Neural crest cell (in vitro differentiated cells): ENCODE measurements at places on chromosomes 6 and 20.

- H3K27me3 ChIP-seq = peaks cover 6% of the 10 kb centered on the region
- no peak overlapping the region for H3K4me3 ChIP-seq
- H3K36me3 ChIP-seq = peaks cover 13% of the 10 kb centered on the region
- no peak overlapping the region for H3K27ac ChIP-seq
- H3K4me1 ChIP-seq = peaks cover 17% of the 10 kb centered on the region
Measured at GRCh38 chr6:586553-586952, 70.3 kb downstream of the HUS1B start.

DNA sequence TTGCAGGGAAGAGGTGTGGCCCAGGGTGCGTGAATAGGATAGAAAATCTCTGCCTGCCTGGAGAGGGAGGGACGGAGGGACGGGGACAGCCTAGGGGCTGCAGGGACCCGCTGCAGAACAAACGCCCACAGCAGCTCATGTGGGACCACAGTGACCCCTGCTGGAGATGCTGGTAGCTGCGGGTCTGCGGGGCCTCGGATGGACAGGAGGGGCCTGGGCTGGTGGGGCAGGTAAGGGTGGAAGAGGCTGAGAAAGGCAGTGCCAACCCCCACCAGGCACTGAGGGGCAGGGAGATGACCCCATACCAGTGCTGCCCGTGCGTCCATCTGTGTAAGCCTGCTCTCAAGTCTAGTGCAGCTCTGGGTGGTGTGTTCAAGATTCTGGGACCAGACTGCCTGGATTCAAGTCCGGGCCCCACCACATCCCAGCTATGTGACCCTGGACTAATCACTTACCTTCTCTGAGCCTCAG lies 39.4 kb downstream of the KIAA1755 start:
- DNase-seq = peak; percentile 96
- no peak overlapping the region for H3K4me3 ChIP-seq
- peaks cover 16% of the 10 kb centered on the region for H3K4me1 ChIP-seq
- no peaks in the 10 kb centered on the region for H3K27me3 ChIP-seq
- H3K27ac ChIP-seq = no peak overlapping the region

GRCh38 chr20:63738687-63739129 lies 868 bp upstream of the SLC2A4RG start:
- DNase-seq = peak; percentile 45
- H3K4me3 ChIP-seq = no peak overlapping the region
- H3K27ac ChIP-seq = no peak overlapping the region
- no peaks in the 10 kb centered on the region for H3K4me1 ChIP-seq

GRCh38 chr6:3138341-3138740 lies 19.0 kb downstream of the TUBB2A start:
- no peak overlapping the region for H3K4me3 ChIP-seq
- H3K36me3 ChIP-seq = peaks cover 22% of the 10 kb centered on the region
- DNase-seq = no peak
- H3K27me3 ChIP-seq = no peaks in the 10 kb centered on the region

DNA sequence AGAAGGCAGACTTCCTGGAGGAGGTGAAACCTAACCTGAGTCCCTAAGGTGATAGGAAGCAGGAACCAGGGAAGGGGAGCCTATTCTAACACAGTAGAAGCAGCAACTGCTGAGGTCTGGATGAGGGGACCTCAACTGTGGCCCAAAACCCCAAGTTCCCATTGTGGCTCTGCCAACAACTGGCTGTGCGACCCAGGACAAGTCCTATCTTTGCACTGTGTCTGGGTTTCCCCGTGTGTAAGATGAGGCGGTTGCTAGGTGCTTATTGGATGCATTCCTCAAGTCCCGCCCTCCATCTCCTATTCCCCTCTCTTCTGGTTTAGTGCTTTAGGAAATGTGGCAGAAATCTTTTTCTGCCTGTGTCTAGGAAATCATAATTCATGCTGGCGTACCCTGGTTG lies 52.2 kb upstream of the TTPAL start:
- H3K4me3 ChIP-seq = no peak overlapping the region
- no peaks in the 10 kb centered on the region for H3K4me1 ChIP-seq
- H3K36me3 ChIP-seq = no peaks in the 10 kb centered on the region

DNA sequence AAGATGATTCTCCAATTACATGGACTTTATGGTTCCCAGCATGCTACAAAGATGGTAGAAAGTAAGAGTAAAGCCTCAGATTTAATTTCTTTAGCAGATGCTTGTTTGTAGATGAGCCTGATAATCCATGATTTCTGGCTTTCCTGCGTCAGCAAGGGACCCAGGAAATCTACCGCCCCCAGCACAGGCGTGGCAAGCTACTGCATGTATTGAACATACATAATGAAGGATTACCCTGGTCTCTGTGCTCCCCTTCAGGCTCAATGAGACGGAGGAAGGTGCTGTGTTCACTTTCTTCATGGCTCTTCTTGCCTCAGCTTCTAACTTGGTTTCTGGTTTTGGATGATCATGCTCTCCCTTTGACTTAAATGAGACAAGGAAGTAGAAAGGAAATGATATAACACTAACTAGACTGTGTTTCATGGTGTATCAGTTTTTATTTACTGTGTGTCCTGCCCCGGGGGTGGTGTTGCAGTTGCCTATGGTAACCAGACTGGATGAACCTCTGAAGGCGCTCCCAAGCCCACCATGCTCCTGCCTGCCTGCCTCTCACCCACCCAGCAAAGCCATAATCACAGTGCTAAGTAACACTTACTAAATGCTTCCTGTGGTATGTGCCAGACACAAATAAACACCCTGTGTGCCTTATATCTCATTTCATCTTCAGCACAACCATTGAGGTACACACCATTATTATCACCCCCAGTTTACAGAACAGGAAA lies 17.9 kb downstream of the GCM1 start:
- H3K4me3 ChIP-seq = no peak overlapping the region
- no peaks in the 10 kb centered on the region for H3K36me3 ChIP-seq
- no peaks in the 10 kb centered on the region for H3K4me1 ChIP-seq
- no peak for DNase-seq
- no peak overlapping the region for H3K27ac ChIP-seq
- H3K27me3 ChIP-seq = peaks cover 15% of the 10 kb centered on the region

GRCh38 chr6:63730311-63730710 lies 94.7 kb downstream of the PHF3 start:
- no peaks in the 10 kb centered on the region for H3K27me3 ChIP-seq
- H3K27ac ChIP-seq = no peak overlapping the region
- H3K36me3 ChIP-seq = peaks cover 7% of the 10 kb centered on the region
- DNase-seq = no peak

GRCh38 chr20:46117704-46118467 lies at the start of gene CD40:
Gene CD40 (plus strand): TSS chr20:46118314. CDS start chr20:46118344, 30 bp downstream.
- peak; percentile 71 for DNase-seq
- H3K4me3 ChIP-seq = peak within 1 kb of the TSS; percentile 94
- peak within 1 kb of the TSS; percentile 92 for H3K27ac ChIP-seq
- peaks cover 38% of the 10 kb centered on the region for H3K27me3 ChIP-seq

GRCh38 chr6:6712449-6713403 lies 124.2 kb downstream of the LY86 start:
- no peak for DNase-seq
- H3K27ac ChIP-seq = no peak overlapping the region
- H3K4me3 ChIP-seq = no peak overlapping the region
- no peaks in the 10 kb centered on the region for H3K36me3 ChIP-seq
- no peaks in the 10 kb centered on the region for H3K27me3 ChIP-seq
- peaks cover 12% of the 10 kb centered on the region for H3K4me1 ChIP-seq

DNA sequence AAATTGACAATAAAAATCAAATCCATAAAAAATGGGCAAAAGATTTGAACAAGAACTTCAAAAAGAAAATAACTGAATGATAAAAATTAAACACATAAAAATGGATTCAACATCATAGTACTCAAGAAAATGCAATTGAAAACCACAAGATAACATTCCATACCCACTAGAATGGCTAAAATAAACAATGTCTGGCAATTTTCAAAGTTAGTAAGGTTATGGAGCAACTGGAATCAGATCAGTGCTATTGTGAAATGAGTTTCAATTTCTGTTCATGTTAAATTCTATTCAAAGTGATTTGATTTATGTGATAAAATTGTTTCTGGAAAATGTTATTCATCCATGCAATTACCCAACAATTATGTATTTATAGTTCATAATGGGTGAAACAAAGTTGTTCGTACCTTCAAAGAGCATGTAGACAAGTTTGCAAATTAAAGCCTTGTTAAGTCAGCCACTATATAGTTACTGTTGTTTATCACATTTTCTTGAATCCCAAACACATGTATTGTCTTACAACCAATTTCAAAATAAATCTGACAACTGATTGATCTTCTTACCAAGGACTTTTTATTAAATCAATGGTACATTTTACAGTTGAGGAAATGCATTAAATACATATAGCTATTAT lies 151.5 kb upstream of the CENPW start:
- H3K27ac ChIP-seq = no peak overlapping the region
- DNase-seq = no peak
- no peaks in the 10 kb centered on the region for H3K4me1 ChIP-seq
- no peaks in the 10 kb centered on the region for H3K27me3 ChIP-seq

GRCh38 chr6:151488226-151488625 lies 5.6 kb upstream of the CCDC170 start:
- H3K27ac ChIP-seq = no peak overlapping the region
- no peaks in the 10 kb centered on the region for H3K36me3 ChIP-seq
- H3K4me1 ChIP-seq = peaks cover 3% of the 10 kb centered on the region
- H3K4me3 ChIP-seq = no peak overlapping the region
- no peak for DNase-seq

GRCh38 chr6:143478479-143479062 lies 28.0 kb downstream of the PEX3 start:
- H3K27ac ChIP-seq = no peak overlapping the region
- peaks cover 12% of the 10 kb centered on the region for H3K36me3 ChIP-seq
- no peaks in the 10 kb centered on the region for H3K27me3 ChIP-seq
- no peak for DNase-seq
- no peaks in the 10 kb centered on the region for H3K4me1 ChIP-seq
- H3K4me3 ChIP-seq = no peak overlapping the region
